ENCODE measurements at places on chromosomes 12 and 14.

DNA sequence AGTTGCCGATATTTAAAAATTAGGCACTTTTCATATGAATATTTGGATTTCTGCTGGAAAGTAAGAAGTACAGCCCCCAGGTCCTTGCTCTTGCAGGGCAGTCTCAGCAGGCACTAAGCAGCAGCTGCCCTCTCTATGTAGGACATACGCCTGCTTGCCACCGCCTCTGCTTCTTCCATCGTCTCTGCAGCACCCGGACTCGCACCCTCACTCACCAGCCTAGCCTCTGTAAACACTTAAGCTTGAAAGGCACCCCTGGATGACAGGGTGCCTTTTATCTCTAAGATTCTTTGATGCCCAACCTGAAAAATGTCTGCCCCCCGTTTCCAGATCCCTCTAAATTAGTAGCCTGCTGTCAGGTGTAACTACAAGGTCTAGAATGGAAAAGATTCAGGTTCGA, 19.0 kb downstream of the OTUB2 start:
- no peak for DNase-seq

- DNase-seq, result peak; percentile 5
These were observed 23.3 kb upstream of the NUDT14 start for GRCh38 chr14:105204206-105204930.

DNA sequence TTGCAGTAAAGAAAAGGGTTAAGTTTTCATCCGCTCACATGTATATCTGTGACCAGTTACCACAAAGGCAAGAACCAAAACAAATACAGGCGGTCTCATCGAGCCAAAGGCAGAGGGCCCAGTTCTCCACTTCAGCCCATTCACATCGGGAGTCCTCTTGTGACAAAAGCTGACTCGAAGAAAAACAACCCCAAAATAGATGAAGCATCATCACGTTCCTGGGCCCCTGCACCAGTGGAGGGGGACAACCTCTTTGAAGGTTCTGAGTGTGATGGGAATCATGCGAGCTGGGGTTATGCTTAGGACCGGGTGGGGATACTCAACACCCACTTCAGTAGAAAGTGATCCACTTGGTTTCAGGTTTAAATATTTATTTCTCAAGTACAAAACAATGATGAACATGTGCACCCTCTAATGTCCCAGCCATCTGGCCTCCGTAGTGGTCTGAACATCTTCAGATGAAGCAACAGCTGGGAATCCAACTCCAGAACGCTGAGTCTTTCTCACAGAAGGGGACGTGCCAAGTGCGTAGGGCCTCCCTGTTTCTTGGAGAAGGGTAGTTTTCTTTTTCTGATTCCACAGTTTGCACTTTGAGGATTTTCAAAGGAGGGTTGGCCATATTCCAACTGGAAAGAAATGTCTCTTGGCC, 8.4 kb downstream of the GSC start:
- DNase-seq, result no peak

- no peak for DNase-seq
These were observed 4.5 kb downstream of the HAUS4 start for GRCh38 chr14:22952418-22952817.

DNA sequence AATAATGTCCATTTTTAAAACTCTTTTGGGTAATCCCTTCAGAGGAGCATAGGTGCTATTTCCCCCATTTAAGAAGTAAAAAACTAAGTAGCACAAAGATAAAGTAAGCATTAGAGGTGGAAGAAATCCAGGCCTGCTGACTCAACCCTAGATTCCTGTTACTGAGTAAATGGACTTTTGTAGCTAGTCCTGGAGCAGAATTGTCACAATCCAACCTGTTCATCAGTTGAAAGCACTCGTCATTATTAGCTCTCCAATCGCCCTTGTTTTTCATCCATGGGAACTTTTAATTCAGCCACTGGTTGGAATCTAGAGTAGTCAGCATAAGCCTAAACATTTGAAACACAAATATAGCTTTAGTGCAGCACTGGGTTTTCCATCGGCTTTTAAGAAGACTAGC, 139.5 kb upstream of the AMIGO2 start:
- no peak for DNase-seq

Measured in fibroblast of the conjunctiva (primary cell).